ENCODE measurements at places on chromosomes 6 and 20.

- no peak for DNase-seq
These were observed 28.5 kb downstream of the HDDC2 start for GRCh38 chr6:125273251-125273650.

- DNase-seq: peak; percentile 61
These were observed 143.2 kb downstream of the CEBPB start for GRCh38 chr20:50333812-50334211.

DNA sequence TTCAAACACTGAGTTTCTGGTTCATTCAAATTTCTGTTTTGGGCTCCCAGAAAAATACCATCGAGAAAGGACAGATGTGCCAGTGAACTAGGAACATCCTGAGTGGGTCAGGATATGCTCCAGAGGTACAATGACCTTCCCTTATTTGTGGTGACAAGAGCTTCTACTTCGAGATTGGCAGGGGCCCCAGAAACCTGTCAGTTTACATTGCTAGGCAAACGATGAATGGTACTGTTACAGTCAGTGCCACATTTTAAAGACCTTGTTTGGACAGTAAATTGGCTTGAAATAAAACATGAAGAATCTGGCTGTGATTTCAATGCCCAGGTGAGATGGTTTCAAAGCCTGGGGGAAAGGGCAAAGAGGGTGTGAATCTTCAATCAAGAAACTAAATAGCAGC lies 454.5 kb upstream of the ID4 start:
- DNase-seq: no peak

DNA sequence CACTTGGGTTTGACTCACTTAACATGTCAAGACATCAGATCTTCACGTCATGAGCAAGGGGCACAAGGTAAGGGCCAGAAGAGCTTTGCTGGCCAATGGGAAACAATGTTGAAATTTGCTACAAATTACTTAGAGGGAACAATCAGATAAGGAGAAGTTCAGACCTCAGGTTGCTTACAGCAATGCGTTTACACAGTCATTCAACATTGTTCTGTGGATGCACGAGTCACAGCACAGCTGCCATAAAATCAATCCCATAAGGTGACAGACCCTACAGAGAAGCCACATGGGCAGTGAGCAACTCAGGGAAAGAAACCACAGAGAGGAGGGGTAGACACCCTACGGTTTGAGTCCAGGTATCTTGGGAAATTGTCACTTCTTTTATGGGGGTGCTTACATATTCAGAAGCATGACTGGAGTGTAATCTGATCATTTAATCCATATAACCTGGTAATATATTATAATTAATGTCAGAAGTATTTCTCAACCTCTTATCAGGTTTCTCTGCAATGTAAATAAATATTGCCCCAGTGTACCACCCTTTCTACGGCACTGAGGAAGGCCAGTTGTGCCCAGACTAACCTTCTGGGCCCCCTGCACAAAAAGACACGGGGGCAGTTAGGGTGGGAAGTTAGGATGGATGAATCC lies 2.3 kb upstream of the SLC22A2 start:
- DNase-seq: no peak

DNA sequence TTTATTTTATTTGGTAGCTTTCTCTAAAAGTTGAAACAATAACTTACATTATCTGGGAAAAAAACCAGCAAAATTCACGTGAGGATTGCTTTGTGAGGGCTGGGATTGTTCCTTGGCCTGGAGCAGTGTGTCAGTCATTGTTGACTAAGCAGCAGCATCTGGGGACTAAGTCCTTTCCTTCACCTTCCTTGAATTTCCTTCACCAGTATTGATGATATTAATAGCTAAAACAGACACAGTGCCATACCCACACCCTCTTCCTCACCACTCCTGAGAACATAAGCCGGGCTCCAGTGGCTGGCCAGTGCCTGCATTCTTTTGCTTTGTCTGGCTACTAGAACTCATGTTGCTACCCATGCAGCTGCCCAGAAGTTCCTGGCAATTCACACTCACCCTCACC lies 23.7 kb downstream of the PLCB1 start:
- DNase-seq: no peak

GRCh38 chr6:17281100-17281496 lies at the start of gene RBM24:
Gene RBM24, plus strand, starts transcription at chr6:17281361. Its CDS starts 221 bp downstream, at chr6:17281582.
- peak; percentile 89 for DNase-seq

DNA sequence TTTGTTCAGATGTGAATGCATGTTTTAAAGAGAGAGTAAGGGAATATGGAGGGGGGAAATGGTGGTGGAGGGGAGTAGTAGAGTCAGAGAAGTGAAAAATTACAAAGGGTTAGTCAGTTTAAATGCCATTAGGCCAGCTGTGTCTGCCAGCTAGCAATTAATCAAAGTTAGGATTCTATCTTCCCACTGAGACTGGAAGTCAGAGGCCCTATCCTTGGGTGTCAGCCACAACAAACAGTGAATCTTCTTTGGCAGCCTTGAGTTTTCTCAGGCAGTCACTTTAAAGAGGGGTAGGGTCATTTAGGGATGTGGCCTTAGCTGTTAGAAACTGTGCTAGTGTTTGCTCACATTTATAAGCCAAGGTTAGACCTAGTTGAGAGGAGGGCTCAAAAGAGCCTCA lies 120.5 kb upstream of the BTBD3 start:
- DNase-seq: no peak

GRCh38 chr6:140661691-140662090 lies 1287.2 kb upstream of the CITED2 start:
- peak; percentile 17 for DNase-seq

- DNase-seq: peak; percentile 76
These were observed 25.0 kb downstream of the ZDHHC14 start for GRCh38 chr6:157405986-157406385.

Measured in ELR (cell line).